H7 (cell line): ENCODE measurements at places on chromosomes 12 and 14. TPM values are rescaled to one million over a fixed set of nuclear protein-coding genes. Genes with fewer than 3 reads are reported as not detected.

Gene CLEC4E
- total RNA-seq, result 0.07 TPM in 1 of 2 replicates, not detected in the other

Gene SUDS3
- 33.9 and 42.4 TPM in 2 replicates for total RNA-seq

Gene CD163L1
- total RNA-seq, result 0.17 and 0.22 TPM in 2 replicates

Gene EPYC
- total RNA-seq, result not detected in 2 replicates

Gene ASB2
- 0.21 TPM in 1 of 2 replicates, not detected in the other for total RNA-seq

Gene PIWIL1
- total RNA-seq, result not detected in 2 replicates

Gene SNAPC1
- total RNA-seq, result 11.6 and 16.7 TPM in 2 replicates

Gene SLC10A1
- not detected in 2 replicates for total RNA-seq

Gene ADAM21
- 0.03 TPM in 1 of 2 replicates, not detected in the other for total RNA-seq

Gene ATF7
- 7.1 and 9.8 TPM in 2 replicates for total RNA-seq

Gene SPTB
- 0.17 and 0.22 TPM in 2 replicates for total RNA-seq

Gene CDC42BPB
- 56.1 and 59.8 TPM in 2 replicates for total RNA-seq

Gene SLC25A21
- total RNA-seq, result 7.7 and 8.1 TPM in 2 replicates

Gene SPTLC2
- 20.5 and 22.7 TPM in 2 replicates for total RNA-seq

Gene SMCO2
- not detected in 2 replicates for total RNA-seq

Gene KRT77
- not detected in 2 replicates for total RNA-seq

Gene CLEC12A
- total RNA-seq, result not detected in 2 replicates

Gene TECPR2
- total RNA-seq, result 11.2 and 13.4 TPM in 2 replicates

Gene AQP6
- not detected in 2 replicates for total RNA-seq

Gene CRADD
- total RNA-seq, result 9.6 and 10.2 TPM in 2 replicates

Gene SNW1
- total RNA-seq, result 63.9 and 87.0 TPM in 2 replicates

Gene B3GNT4
- total RNA-seq, result 0.45 and 0.63 TPM in 2 replicates

Gene SERPINA3
- total RNA-seq, result not detected in 2 replicates

Gene LRTM2
- total RNA-seq, result 0.42 TPM in 1 of 2 replicates, not detected in the other
